Putamen (tissue), 1 donor: ENCODE measurements at places on chromosomes 3 and 15.

GRCh38 chr3:153463895-153464294, 301.9 kb downstream of the RAP2B start:
- DNase-seq, result peak; percentile 8

GRCh38 chr3:66298591-66298990, 77.8 kb downstream of the SLC25A26 start:
- DNase-seq, result no peak

DNA sequence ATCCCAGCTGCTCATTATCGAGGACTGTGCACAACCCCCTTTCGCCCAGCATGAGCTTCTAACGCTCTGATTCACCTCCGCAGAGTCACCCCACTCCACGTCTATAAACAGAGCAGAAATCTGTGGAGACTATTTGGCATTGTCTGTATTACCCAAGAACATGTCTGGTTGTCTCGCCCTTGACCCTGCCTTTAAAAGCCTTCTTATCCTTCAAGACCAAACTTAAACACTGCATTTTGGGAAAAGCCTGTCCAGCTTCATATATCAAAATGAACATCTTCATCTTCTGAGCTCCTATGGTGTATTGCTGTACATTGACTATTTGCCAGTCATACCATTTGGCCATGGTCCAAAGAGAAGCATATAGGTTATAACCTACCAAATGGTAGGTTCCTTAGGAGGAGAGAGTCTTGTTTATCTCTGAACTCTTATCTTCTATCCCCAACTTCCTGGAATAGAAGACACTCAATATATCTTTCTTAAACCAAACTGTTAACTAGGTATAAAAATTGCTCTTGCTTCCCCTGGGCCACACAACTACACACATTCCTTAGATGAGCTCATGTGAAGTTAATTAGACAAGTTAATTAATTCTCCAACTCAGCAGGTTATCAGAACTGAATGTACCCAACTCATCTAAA, 90.1 kb downstream of the FBN1 start:
- no peak for DNase-seq

DNA sequence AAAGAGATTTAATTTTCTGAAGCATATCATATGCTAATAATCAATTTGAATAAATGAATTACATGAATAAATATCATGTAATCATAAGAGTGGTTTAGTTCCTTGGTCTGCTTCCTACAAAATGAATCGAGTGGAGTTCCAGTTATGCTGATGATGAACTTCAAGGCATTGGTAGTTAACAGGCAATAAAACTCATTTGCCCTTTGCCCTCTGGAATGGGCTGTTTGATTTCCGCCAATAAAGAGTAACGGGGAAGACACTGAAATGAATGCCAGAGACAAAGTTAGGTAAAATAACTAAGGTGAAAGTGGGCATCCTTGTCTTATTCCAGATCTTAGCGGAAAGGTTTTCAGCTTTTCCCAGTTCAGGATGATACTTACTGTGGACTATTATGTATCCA, 90.1 kb downstream of the C3orf38 start:
- no peak for DNase-seq

DNA sequence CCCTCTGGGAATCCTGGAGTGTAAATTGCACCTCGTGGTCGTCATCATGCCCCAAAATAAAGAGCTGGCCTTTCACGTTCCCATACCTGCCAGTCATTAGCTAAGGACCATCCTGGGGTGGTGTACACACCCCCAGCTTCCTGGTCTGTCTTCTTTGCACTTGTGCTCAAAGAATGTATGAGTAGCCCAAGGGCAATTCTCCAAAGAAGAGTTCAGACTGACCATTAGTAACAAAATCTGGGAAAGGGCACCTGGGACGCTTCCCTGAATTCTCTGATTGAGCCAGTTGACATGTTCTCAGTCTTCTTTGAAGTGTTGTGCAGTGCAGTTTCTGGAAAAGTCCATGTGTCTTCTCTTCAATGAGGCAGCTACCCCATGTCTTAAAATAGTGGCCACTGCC, 34.8 kb downstream of the FAM3D start:
- no peak for DNase-seq

GRCh38 chr3:168212664-168213285, 117.1 kb upstream of the GOLIM4 start:
- DNase-seq, result peak; percentile 25

DNA sequence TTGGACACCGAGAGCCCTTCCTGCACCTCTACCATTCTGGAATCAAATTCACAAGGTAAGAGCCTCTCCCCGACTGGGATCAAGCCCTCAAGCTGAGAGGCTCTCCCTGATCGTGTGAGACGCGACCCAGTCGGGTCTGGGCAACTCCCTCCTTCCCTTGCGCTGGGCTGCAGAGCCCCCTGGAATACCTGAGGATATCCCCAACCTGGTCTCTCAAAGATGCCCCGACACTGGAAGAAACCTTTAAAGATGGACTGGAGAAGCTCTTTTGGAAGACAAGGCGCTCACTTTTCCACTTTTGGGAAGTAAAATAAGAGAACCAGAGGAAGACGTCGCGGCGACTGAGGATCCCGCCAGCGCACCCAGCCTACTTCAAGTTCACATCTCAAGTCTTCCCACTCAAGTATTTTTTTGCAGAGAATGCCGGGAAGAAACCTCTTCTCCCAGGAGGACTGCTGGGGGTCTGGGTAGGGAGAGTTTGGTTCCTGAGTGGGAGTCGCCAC, 33.8 kb downstream of the ZIC4 start:
- DNase-seq, result no peak

DNA sequence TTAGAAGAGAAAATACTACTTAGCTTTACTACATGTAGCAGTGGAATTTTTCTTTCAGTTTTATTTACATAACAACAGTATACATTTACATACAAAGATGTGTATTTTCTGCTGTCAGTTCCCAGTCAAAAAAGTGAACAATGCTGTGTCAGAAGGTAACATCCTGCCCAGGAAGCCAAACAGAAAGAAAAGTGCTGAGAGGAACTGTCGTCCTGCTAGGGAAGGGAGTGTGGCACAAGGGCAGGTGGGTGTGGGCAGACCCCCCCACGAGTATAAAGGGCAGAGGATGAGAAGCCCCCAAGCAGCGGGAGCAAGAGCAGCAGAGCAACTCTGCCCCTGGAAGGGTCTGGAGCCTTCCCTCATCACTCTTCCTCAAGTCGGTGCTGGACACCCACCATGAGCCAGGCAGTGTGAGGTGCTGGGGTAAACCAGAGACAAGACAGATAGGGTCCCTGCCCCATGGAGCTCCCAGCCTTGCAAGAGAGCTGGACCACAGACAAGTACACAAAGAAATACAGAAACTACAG, 39.7 kb downstream of the TBC1D2B start:
- no peak for DNase-seq

GRCh38 chr15:38652998-38653397, 88.4 kb upstream of the RASGRP1 start:
- no peak for DNase-seq

DNA sequence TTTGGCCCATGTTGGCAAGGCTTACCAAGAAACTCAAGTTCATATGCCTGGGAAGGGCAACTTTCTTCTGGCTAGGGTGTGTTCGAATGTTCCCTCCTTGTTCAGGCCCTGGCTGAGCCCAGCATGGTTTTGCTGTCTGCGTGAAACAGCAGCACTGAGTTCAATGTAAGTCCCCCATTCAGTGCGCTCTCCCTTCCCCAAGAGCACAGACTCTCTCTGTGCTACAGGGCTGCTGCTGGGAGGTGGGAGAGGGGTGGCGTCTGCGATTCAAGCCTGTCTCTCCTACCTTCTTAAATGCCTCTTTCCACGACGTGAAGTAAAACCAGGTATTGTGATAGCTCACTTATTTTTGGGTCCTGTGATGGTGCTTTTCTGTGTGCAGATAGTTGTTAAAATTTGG, 289.3 kb upstream of the GOLIM4 start:
- no peak for DNase-seq

GRCh38 chr3:126300761-126301481, 56.3 kb downstream of the KLF15 start:
- peak; percentile 29 for DNase-seq

DNA sequence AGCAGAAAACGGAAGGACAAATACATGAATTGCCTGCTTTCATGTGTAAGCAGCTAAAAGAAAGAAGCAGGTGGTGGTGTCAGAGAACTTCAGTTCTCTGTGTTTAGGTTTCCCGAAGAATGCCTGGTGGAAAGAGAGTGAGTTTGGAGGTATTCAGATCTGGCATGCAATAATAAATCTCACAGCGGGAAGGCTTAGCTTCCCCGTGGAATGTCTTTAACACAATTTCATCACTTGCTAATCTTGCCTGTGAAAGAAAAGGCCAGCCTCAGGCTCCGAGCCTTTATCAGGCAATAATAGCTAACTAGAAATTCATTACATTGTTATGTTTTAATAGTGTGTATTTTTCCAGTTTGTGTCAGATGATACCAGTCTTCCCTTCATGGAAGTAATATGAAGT, 220.3 kb downstream of the PDZRN3 start:
- no peak for DNase-seq

DNA sequence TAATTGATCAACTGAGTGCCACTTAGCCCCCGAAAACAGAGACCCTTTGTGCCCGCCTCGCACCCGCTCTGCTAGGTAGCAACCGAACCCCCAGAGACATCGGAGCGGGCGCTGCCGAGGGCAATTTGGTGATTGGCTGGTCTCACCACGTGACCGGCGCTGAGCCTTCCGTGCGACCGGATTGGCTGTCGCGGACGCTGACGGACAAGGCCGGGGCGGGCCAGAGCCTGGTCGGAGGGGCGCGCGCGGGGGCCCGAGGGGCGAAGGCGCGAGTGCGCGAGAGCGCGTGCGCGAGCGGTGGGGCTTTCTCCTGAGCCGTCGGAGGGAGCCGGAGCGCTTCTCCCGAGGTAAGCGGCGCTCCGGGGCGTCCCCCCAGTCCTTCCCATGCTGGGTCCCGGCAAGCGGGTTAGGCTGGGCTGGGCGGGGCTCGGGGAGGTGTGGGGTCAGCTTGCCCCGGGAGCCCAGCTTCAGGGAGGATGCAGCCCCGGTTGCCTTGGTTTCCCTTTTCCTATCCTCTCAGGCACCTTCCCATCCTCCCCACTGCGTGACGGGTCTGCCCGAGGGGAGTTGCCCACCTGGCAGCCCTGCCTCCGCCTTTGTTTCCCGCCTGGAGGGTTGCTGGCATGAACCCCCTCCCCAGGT, at the start of gene TMEM108:
TSS of gene TMEM108 (plus strand) at position 303 of the 642 bp plus-strand sequence.
- DNase-seq, result peak; percentile 81

GRCh38 chr3:16841041-16841753, 43.6 kb upstream of the PLCL2 start:
- no peak for DNase-seq

- no peak for DNase-seq
Observed at GRCh38 chr3:123809597-123809996, 74.5 kb downstream of the MYLK start.

GRCh38 chr15:44873103-44873502, 83.4 kb upstream of the TERB2 start:
- no peak for DNase-seq
